CD4-positive, CD25-positive, alpha-beta regulatory T cell (primary cell): ENCODE measurements at places on chromosomes 7 and 10. TPM values are rescaled to one million over a fixed set of nuclear protein-coding genes. Genes with fewer than 3 reads are reported as not detected.
A peak's percentile ranks its signal among the peaks of the same experiment; 100 is the strongest.

VAX1 gene
- polyA plus RNA-seq, result not detected

BTBD16 gene
- not detected for polyA plus RNA-seq

CNPY1 gene
- not detected for polyA plus RNA-seq

TMEM130 gene
- not detected for polyA plus RNA-seq

EVX1 gene
- polyA plus RNA-seq, result not detected

NME8 gene
- polyA plus RNA-seq, result not detected

HOXA7 gene
- polyA plus RNA-seq, result not detected

A1CF gene
- not detected for polyA plus RNA-seq

AKR1C2 gene
- polyA plus RNA-seq, result not detected

CYP2C19 gene
- polyA plus RNA-seq, result not detected

CADPS2 gene
- 0.07 TPM for polyA plus RNA-seq

AGAP9 gene
- 0.07 TPM for polyA plus RNA-seq

DNA sequence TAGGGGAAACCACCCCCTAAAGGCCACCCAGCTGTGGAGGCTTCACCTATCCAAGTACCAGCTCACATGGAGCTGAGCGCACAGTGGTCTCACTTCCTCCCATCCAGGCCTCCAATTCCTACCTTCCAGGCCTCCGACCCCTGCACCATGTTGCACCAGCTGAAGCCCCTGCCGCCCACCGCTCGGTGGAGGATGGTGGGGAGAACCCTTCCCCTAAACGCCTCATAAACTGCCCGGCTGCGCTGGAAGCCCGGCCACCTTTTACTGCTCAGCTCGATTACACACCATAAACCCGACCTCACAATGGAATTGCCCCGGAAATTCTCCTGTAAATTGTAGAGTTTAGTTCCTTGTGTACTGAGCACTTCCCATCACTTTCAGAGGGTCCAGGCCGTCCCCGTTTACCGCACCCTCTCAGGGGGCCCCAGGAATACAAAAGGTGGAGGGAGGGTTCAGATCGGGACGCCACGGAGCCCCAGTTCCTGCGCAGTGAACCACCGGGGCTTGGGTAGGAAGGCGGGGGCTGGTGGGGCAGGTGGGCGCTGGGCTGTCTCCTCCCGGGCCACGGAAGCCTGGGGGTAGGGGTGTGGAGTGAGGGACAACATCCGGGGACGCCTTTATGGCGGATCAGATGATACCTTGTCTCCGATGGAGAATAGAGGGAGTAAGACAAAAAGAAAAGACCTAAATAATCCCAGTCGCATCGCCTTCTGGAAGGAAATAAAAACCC lies 1.4 kb upstream of the HOXA7 start:
- no peak for DNase-seq

DNA sequence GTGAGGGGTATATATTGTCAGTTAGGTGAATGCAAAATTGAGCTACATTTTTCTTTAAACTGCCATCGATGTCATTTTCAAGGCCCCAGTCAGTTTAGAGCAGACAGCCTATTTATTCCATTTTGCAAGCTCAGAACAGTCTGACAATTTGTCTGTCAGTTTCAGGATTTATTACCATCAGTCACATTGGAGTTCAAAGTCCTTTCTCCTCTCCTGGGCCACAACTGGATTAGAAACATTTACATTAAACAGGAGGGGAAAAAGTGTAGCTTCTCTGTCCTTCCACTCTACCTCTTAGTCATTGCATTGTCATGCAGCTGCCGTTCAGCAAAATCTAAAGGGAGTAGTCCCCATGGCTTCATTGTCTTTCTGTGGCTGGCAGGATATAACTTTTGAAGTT lies 3.5 kb upstream of the GHITM start:
- no peak for DNase-seq

GRCh38 chr7:8160779-8161345 lies 101.1 kb downstream of the ICA1 start:
- no peak for DNase-seq

- DNase-seq, result no peak
Observed at GRCh38 chr10:98400482-98400881, 14.5 kb downstream of the PYROXD2 start.

GRCh38 chr7:2112261-2113198 lies 120.2 kb downstream of the MAD1L1 start:
- no peak for DNase-seq

DNA sequence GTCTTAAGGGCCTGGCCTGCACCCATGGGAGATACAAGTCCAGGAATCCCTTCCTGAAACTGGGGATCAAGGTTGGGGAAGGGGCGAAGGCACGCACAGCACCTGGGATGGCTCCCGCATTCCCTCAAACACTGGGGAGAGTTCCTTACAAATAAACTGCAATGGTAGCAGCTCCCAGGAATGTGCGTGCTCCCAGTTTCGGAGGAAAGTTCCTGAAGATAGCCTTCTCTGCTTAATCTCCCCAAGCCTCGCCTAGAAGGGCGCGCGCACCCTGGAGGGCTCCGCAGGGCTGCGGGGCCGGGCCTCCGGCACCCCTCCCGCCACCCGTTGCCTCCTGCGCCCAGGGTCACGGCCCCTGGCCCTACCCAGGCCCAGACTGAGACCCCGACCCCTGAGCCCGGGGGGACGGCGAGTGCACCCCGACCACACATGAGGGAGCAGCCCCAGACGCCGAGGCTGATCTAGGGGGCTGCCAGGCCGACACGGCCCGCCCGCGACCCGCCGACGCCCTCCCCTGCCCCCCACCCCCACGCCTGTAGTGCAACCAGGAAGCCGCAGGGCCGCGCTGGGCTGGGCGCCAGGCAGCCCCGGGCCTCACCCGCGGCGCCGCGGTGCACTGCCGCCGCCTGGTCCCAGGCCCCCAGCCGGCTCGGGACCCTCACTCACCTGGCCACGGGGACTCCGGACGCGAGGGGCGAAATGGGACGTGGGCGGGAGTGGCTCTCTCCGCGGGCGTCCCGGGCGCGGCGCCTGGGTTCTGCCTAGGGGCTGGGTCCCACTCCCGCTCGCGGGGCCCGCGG lies 460 bp downstream of the ANXA11 start:
- DNase-seq, result peak; percentile 69

- DNase-seq, result no peak
Observed at GRCh38 chr7:6154542-6155404, 117.7 kb downstream of the CYTH3 start.

- no peak for DNase-seq
Observed at GRCh38 chr7:116686812-116687419, 14.9 kb downstream of the MET start.

DNA sequence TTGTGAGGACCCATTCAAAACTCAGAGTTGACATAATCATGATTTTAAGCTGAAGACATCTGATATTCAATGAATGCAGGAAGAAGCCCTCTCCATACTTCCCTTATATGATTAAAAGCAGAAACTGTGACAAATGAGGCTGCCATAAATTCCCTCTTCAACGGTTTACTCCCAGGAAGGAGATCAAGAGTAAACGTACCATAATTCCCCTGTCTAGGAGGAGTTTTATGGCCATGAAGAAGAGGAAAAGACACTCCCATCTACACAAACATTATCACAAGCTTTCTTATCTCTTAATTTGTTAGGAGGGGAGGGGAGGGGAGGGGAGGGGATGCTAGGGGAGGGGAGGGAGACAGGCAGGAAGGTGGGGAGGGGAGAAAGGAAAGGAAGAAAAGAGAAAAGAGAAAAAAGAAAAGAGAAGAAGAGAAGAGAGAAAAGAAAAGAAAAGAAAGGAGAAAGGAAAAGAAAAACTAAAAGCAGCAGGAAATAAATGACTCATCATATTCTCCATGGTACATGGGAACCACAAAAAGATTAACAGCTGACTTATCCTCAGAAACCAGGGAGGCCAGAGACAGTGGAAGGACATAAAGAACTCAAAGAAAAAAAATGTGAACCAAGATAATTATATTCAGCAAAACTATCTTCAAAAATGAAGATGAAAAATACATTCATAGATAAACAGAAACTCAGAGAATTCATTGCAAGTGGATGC lies 121.6 kb downstream of the ALOX5 start:
- DNase-seq, result no peak

DNA sequence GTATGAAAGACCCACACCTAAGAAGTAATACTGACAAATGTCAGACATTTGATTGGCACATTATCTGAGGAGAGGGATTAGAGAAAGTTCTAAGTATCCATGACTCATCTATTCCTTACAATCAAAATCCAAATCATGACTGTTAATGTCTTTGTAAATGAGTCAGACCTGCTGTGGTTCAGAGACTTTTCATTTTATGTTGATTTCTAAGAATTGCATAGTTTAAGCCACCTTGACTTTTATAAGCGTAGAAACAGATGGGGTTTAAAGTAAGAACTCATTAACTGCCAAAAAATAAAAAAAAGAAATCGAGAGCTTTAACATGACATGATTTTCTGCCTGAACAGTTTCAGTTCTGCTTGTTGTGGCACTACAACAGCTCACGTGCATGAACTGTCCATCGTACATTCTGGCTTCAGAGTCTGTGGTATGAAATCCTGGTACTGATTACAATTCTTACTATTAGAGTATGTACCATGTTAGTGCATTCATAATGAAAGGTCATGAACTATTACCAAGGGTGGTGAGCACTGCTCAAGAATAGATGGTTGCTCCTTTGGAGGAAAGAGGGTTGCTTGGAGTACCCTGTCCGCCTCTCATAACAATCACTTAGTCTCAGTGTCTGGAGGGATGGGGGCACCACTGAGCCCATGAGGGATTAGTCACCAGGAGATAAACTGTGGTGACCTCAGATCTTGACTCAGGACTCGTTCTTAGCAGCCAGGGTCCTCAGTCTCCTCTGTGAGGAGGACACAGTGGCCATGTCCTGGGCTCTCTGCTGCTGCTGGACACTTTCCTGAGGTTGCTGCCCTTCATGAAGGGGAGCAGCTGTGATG lies 42.2 kb downstream of the ACSM6 start:
- peak; percentile 60 for DNase-seq

DNA sequence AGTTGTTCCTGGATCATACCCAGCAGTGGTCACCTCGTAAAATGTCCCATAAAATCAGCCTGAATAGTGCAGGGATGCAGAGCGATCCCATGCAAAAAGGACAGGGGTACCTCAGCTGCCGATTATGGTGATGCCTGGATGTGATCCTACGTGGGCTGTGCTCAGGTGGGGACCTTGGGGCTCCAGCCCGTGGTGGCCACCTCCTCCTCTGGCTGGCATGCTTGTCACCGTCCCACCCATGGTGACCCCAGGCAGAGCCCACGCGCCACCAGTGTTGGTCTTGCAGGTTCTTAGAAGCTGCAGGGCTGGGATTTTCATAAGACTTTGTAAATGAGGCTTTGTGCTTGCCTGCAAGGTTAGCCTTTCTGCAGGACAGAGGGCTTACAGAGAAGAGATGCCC lies 97.2 kb downstream of the GLRX3 start:
- DNase-seq, result no peak

GRCh38 chr10:60955316-60955715 lies 11.3 kb upstream of the RHOBTB1 start:
- no peak for DNase-seq

- no peak for DNase-seq
Observed at GRCh38 chr7:73518470-73518869, 3.6 kb downstream of the BAZ1B start.
